ENCODE measurements at places on chromosomes 2 and 18. TPM values are rescaled to one million over a fixed set of nuclear protein-coding genes. Genes with fewer than 3 reads are reported as not detected.
A peak's percentile ranks its signal among the peaks of the same experiment; 100 is the strongest.

DNA sequence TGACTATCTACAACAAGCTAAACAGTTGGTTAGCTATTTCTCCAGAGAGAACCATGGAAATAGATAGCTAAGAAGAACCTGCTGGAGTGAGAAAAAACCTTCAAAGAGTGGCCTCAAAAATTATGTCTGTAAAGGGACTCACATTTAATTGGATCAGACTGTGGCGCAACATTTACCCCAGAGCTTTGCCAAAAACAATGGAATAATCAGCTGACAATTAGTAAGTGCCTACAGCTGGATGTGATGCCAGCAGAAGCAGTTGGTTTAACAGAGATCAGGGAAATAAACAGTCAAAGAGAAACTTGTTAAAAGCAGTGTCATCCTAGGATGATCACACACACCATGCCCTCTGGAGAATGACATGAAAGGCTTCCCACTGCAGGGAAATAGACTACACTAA, 310.7 kb downstream of the CLIP4 start:
- peaks cover 12% of the 10 kb centered on the region for H3K4me1 ChIP-seq
- H3K4me3 ChIP-seq = no peak overlapping the region
- H3K27ac ChIP-seq = no peak overlapping the region

- H3K4me1 ChIP-seq = peaks cover 5% of the 10 kb centered on the region
- H3K27me3 ChIP-seq = no peaks in the 10 kb centered on the region
- H3K27ac ChIP-seq = no peak overlapping the region
- no peak overlapping the region for H3K4me3 ChIP-seq
- no peak for DNase-seq
These were observed 71.6 kb downstream of the LNPK start for GRCh38 chr2:175930504-175930903.

- peaks cover 14% of the 10 kb centered on the region for H3K36me3 ChIP-seq
- H3K27ac ChIP-seq = no peak overlapping the region
- peaks cover 4% of the 10 kb centered on the region for H3K27me3 ChIP-seq
- H3K4me3 ChIP-seq = no peak overlapping the region
- DNase-seq = no peak
These were observed 77.3 kb upstream of the SH3BP4 start for GRCh38 chr2:234874347-234875046.

DNA sequence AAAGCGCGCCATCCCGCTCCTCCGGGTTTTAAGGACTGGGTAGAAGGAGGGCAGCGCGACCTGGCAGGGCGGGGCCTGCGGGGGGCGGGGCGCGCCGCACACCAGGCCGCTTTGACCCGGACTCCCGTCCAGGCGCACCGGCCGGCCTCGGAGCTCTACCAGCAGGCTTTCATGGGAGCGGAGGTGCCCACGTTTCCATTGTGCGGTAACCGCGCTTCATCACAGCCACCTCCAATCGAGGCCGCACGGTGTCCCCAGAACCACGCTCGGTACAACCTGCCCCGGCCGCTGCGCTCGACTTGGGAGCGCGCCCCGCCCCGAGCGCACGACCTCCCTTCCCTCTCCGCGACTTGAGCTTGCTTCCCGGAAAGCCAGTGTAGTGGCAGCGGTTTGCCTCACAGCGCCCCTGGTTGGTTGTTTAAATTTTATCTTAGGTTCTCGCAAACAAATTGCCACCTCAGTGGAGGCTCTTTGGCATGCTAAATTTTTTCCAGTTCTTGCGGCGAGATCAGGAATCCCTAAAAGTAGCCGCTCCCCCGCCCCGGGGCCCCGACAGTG, 280 bp upstream of the CYP1B1 start:
- H3K4me3 ChIP-seq = peak overlapping the region; percentile 77
- peaks cover 46% of the 10 kb centered on the region for H3K27me3 ChIP-seq
- H3K4me1 ChIP-seq = peaks cover 62% of the 10 kb centered on the region
- H3K36me3 ChIP-seq = no peaks in the 10 kb centered on the region

The TEX44 gene
- total RNA-seq = not detected

The ROCK2 gene
- 45.4 TPM for total RNA-seq

The TMEFF2 gene
- 18.1 TPM for total RNA-seq

The ZNF521 gene
- total RNA-seq = 54.1 TPM

The MAP3K19 gene
- not detected for total RNA-seq

- no peaks in the 10 kb centered on the region for H3K36me3 ChIP-seq
- no peak overlapping the region for H3K4me3 ChIP-seq
- no peak for DNase-seq
These were observed 89.2 kb upstream of the CXCR4 start for GRCh38 chr2:136207030-136207623.

GRCh38 chr2:128781585-128782385, 463.1 kb upstream of the HS6ST1 start:
- no peak for DNase-seq
- H3K27ac ChIP-seq = no peak overlapping the region
- H3K4me3 ChIP-seq = no peak overlapping the region
- no peaks in the 10 kb centered on the region for H3K27me3 ChIP-seq
- H3K4me1 ChIP-seq = peaks cover 34% of the 10 kb centered on the region
- H3K36me3 ChIP-seq = no peaks in the 10 kb centered on the region

GRCh38 chr2:118431997-118432396, 343.7 kb downstream of the INSIG2 start:
- H3K4me1 ChIP-seq = peaks cover 28% of the 10 kb centered on the region
- DNase-seq = no peak
- H3K4me3 ChIP-seq = no peak overlapping the region
- H3K36me3 ChIP-seq = no peaks in the 10 kb centered on the region

DNA sequence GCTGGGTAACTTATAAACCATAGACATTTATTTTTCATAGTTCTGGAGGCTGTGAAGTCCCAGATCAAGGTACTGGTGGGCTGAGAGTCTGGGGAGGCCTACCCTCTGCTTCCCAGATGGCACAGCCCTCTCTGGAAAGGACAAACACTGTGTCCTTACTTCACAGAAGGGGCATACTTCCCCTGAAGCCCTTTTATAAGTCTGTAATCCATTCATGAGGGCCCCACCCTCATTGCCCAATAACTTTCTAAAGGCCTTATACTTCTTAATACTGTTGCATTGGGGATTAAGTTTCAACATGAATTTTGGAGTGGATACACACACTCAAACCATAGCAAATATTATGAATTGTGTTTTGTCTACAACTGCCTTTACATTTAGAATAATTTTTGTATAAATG, 36.0 kb downstream of the ATIC start:
- no peak overlapping the region for H3K4me3 ChIP-seq
- H3K4me1 ChIP-seq = no peaks in the 10 kb centered on the region
- H3K36me3 ChIP-seq = peaks cover 65% of the 10 kb centered on the region
- no peaks in the 10 kb centered on the region for H3K27me3 ChIP-seq
